ENCODE measurements at places on chromosomes 3 and 15.
A peak's percentile ranks its signal among the peaks of the same experiment; 100 is the strongest.

- no peak for DNase-seq
Observed at GRCh38 chr3:34284959-34285826, 486.8 kb downstream of the PDCD6IP start.

GRCh38 chr15:68143785-68144184, 61.3 kb downstream of the CALML4 start:
- DNase-seq = no peak

GRCh38 chr3:121979246-121979645, 42.8 kb downstream of the ILDR1 start:
- no peak for DNase-seq

- no peak for DNase-seq
Observed at GRCh38 chr15:72092006-72092405, 25.9 kb downstream of the MYO9A start.

DNA sequence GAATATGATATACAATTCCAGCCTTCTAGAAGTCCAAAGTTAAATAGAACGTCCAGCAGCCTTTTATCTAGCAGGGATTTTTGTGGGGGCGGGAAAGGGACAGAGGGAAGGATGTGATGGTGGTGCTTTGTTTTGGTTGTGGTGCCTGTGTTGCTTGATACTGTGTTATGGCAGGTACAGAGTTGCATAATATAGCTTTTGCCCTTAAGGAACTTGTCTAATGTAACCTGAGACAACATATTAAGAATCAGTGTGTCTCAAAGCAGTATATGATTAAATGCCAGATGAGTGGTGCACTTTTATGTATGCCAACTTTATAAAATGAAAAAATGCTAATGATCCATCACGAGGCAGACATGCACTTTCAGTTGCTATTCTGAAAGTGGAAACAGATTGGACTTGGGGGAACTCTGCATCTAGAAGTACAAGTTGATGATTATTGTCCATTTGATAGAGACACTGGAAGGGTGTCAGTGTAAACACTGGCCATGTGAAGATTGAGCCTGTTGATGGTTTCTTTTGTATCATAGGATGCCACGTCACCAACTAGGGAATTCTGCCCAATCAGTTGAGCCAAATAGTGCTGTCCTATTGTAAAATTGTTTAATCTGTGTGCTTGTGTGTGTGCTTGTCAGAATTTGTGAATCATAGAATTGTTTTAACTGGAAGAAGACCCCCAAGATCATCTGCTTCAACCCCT, 23.0 kb downstream of the NEO1 start:
- no peak for DNase-seq

- DNase-seq = no peak
Observed at GRCh38 chr15:63035977-63036376, 6.6 kb upstream of the TPM1 start.

DNA sequence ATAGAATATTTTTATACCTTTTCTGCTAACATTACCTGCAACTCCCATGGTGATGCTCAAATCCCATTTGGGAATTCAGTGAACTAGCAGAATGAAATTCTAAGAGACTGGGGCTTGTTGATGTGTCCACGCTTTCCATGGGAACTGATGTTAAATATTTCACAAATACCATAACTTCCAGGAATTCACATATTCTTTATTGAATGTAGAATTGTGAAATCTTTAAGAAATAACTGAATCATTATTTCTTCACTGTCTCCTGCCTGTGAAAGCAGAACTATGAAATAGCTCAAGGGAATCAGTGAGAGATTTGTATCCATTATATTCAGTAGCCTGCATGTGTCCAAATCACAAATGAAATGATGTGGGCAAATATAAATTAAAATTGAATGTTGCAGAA, 130.8 kb downstream of the SERPINI1 start:
- DNase-seq = no peak

DNA sequence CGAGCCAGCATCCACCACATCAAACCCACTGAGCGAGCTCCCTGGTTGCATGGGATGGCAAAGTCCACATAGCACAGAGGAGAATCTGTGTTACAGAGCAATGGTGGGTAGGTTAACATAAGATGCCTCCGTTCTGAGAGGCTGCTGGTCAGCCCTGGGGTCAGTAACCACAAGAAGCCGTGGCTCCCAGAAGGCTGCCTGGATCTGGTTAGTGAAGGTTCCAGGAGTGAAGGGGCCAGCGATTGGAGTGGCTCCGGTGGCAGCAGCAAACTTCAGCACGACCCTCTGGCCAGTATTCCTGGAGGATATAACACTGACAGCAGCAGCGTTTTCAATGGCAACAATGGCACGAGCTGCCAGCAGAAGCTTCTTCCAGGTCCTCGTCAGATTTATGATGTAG, 18.4 kb upstream of the PIGZ start:
- DNase-seq = peak; percentile 15

DNA sequence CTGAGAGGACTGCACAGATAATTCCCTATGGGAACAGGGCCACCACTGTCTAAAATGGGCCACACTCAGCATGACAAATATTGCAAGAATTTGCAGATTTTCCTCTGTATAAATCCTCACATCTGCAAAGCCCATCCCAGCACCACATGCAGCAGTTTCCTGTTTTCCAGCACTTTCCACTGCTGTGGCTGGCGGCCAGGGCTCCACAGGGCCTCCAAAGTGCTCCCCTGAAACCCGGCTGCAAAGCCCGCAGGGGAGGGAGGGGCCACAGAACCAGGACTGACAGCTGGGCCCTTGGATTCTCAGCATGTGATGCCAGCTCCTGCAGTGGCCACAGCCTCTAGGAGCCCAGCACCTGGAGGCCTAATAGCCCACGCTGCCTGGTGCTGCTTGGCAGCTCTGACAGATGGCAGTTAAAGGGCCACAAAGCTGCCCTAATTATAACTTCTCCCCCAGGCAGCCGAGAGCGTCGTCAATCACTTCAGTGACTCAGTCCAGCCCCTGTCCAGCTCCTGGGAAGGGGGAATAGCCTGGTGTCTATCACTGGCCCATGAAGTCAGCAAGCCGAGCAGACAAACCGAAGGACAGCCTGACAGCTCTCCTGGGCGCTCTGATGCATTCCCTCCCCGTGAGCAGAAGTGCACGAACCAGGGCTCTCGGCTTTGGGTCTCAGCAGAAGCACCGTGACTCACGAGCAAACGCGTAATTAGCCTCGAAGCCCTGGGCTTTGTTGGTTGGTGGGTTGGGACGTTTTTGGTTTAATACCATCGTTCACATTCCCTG, 4.7 kb downstream of the LRRC15 start:
- DNase-seq = no peak

- no peak for DNase-seq
Observed at GRCh38 chr3:45816544-45816943, 20.2 kb upstream of the SLC6A20 start.

- no peak for DNase-seq
Observed at GRCh38 chr3:43857361-43858293, 166.9 kb downstream of the ABHD5 start.

GRCh38 chr3:53084310-53085001, 38.6 kb upstream of the SFMBT1 start:
- peak; percentile 37 for DNase-seq
